Activated CD4-positive, alpha-beta T cell treated with anti-CD3 and anti-CD28 coated beads, Interleukin-2, amount 50 U/mL, for 24 hours (primary cell): ENCODE measurements at places on chromosomes 2 and 18.

GRCh38 chr2:68416081-68416675, 50.9 kb downstream of the FBXO48 start:
- DNase-seq: no peak

- DNase-seq: no peak
Measured at GRCh38 chr2:225765820-225766219, 366.3 kb downstream of the NYAP2 start.

GRCh38 chr2:33552758-33553461, 46.2 kb downstream of the FAM98A start:
- no peak for DNase-seq

GRCh38 chr18:63192126-63192884, 127.3 kb downstream of the BCL2 start:
- no peak for DNase-seq

- no peak for DNase-seq
Measured at GRCh38 chr2:174774886-174775285, 10.6 kb upstream of the CHRNA1 start.
